ENCODE measurements at places on chromosomes 7 and 10.
A peak's percentile ranks its signal among the peaks of the same experiment; 100 is the strongest.

GRCh38 chr7:131667699-131668098 lies 111.3 kb upstream of the PODXL start:
- no peak for DNase-seq

GRCh38 chr7:16244469-16244868 lies 176.9 kb downstream of the CRPPA start:
- DNase-seq, result no peak

- no peak for DNase-seq
These were observed 325.4 kb upstream of the PHF14 start for GRCh38 chr7:10648289-10648688.

- no peak for DNase-seq
These were observed 117.1 kb downstream of the AOAH start for GRCh38 chr7:36606976-36607720.

GRCh38 chr10:28661035-28661434 lies 16.3 kb upstream of the BAMBI start:
- peak; percentile 76 for DNase-seq

GRCh38 chr10:121096617-121097431 lies 245.7 kb downstream of the WDR11 start:
- peak; percentile 91 for DNase-seq

DNA sequence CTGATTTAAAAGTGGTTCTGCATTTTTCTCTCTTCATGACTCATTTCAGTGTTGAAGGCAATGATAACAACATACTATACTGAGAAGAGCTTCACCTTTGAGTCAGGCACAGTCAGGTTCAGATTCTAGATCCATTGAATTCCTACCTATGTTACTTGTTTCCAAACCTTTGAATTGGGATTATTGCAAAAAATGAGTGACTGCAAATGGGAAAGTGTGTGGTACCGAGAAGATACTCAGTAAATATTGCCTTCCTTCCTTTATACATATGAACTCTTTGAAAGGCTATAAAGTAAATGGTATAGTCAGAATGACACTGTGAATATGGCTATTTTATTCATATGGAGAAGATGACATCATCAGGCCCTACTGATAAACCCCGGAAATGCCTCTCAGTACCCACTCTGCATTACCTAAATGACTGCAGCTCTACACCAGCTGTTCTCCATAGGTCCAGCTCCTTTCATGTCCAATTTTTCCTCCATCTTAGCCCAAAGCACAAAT lies 66.7 kb upstream of the FGL2 start:
- DNase-seq, result no peak

DNA sequence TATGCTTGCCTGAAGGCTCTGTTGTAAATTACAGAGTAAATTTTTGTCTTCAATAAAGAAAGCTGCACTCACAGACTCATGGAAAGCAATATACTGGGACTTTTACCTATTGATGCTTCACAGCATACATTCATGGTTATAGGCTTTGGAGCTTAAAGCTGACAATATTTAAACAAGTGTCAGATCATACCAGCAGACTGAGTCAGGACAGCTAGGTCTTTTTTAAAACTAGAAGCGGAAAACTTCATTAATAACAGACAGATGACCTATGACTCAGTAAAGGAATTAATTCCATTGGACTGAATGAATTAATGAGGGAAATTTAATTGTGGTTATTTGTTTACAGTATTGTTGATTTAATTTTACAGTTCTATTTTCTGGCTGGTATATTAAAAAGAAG lies 165.8 kb upstream of the DGKB start:
- DNase-seq, result no peak

- no peak for DNase-seq
These were observed 6.0 kb downstream of the TAS2R40 start for GRCh38 chr7:143227806-143228205.

GRCh38 chr7:107332488-107333269 lies 137.2 kb upstream of the GPR22 start:
- no peak for DNase-seq

GRCh38 chr7:85564861-85565260 lies 378.0 kb upstream of the SEMA3D start:
- no peak for DNase-seq

DNA sequence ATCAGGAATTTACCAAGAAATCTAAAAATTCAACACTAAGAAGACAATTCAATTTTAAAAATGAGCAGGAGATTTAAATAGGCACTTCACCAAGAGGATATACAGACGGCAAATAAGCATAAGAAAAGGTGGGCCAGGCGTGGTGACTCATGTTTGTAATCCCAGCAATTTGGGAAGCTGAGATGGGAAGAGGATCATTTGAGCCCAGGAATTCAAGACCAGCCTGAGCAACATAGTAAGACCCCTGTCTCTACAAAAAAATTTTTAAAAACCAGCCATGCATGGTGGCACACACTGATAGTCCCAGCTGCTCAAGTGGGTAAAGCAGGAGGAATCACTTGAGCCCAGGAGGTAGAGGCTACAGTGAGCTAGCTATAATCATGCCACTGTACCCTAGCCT lies 3.5 kb upstream of the AKR1D1 start:
- DNase-seq, result no peak

DNA sequence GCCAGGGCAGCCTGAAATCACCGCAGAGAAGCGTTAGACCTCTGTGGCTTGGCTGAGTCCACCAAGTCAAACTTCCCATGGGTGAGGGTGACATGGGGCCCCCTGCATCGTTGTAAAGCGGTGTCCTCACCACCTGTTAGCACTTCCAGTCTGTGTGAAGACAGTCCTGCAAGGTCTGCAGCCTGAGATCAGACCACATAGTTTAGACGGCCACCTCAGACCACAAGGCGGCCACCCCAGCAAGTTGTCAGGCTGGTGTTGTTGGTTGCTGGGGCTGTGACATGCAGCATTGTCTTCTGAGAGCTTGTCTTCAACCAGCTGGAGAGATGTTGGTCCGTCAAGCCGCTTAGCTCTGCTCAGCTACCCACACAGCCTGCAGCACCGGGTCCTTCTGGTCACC lies 44.1 kb upstream of the TARP start:
- DNase-seq, result no peak

DNA sequence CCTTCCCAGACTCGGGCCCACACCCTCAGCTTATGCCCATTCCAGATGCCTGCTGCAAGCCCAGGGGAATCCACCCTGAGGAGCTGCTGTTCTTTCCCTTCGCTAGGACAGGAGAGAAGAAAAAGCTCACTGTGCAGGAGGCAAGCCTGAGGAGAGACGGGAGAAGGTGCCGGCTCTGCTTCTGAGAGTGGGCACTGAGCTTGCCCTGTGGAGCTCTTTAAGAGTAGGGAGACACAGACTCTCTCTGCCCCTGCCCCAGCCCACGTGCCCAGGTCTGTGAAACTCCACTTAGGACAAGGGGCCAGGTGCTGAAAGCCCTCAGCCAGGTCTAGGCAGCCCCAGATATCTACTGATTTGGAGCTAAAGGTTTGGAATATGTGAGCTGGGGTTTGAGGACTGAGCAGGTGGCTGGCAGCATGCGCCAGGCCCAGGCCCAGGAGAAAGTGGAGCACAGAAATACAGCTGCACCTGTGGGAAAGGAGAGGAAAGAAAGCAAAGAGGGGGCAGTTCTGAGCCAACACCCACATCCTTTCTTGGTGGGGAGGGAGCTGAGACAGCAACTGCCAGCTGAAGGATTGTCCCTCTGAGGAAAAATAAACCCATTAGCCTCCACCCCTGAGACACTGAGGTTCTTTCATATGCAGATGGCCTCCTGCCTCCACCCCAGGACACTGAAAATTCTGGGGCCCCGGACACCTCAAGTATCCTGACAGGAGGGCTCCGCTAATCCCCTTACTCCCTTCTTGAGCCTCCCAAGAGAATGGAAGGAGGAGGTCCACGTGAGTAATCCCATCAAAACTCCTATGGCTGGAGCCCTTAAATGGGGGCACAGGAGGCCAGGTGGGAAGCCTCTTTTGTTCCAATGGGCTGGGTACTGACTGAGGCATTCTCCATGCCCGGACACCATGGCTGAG lies 7.3 kb downstream of the POLL start:
- no peak for DNase-seq

- peak; percentile 35 for DNase-seq
These were observed 6.4 kb upstream of the RPP30 start for GRCh38 chr10:90865401-90865800.

DNA sequence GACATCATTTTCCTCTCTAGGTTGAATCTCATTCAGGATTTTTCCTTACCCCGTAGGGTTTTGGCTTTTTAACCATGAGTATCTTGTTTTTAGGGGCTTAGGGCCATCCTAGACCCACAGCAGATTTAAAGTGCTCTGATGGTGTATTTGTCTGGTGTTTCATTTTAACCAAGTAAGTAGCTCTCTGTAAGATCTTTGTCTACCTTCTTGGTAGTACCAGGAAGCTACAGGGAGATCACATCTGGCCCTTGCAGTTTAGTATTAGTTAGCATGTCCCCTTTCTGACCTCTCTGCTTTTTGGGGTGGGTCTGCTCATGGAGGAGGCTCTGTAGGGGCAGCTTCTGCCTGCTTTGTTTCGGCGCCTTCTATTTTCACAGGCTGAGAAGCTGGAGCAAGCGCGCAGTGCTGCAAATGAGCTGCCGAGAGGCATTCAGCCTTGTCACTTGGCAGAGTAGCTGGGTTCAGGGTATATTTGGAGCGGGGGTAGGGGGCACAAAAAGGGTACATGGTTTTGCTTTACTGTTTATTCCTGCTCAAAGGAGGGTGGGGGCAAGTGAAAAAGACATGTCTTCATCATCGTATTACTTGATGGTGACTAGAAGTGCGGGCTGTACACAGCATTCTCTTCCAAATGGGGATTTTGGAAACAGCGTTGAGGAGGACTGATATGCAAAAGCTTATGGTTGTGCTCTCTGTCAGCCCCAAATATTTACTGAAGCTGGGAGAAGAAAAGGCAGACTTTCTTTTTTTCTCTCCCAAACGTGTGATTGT lies 146.3 kb downstream of the CELF2 start:
- DNase-seq, result no peak

- no peak for DNase-seq
These were observed 46.5 kb downstream of the DRGX start for GRCh38 chr10:49349390-49349789.

All from astrocyte of the spinal cord (primary cell).